ENCODE measurements at places on chromosomes 2 and 18.
A peak's percentile ranks its signal among the peaks of the same experiment; 100 is the strongest.

DNA sequence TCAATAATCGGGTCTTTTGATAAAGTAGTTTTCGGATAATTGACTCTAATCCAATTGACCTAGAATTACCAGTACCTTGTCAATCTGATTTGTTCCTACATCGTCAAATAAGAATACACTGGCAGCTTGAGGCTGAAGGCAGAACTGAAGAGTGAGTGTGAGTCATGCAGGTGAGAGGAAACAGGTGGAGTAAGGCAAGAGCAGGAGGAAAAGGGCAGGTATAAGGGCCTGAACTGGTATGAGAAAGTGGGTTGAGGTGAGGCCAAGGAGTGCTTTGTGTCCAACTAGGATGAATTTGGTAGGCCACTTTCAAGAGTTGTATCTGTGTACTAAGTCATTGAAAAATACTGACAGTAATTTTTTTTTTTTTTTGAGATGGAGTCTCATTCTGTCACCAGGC is 186.0 kb downstream of the ZNF385B start:
- DNase-seq = no peak

DNA sequence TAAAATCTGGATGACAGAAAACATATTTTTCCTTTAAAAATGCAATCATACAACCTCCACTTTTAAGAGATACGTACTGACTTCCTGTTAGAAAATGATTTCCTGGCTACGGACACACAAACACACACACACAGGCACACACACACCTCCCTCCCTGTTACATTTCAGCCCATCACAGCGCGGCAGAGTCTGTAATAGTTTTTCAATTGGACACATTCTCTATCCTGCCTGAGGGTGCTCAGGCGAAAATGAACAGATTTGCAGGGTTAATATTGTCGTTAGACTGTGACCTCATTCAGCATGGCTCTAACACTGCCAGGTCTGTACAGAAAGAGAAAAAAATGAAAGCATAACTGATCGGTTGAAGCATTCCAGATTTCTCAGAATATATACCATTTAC is 45.0 kb downstream of the KCTD1 start:
- DNase-seq = no peak

DNA sequence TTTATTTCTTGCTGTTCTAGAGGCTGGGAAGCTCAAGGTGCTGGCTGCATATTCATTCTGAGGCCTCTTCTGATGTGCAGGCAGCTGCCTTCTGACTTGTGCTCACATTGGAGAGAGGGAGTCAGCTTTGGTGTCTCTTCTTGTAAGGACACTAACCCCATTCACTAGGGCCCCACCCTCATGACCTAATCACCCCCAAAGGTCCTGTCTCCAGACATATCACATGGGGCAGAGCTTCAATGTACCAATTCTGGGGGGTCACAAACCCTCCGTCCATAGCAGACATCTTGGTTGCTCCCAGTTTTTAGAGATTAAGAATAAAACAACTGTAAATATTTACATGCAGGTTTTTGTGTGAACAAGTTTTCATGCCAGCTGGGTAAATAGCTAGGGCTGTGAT is 109.1 kb downstream of the RTP5 start:
- DNase-seq = no peak

- no peak for DNase-seq
These were observed 87.2 kb upstream of the SYT4 start for GRCh38 chr18:43364535-43364934.

DNA sequence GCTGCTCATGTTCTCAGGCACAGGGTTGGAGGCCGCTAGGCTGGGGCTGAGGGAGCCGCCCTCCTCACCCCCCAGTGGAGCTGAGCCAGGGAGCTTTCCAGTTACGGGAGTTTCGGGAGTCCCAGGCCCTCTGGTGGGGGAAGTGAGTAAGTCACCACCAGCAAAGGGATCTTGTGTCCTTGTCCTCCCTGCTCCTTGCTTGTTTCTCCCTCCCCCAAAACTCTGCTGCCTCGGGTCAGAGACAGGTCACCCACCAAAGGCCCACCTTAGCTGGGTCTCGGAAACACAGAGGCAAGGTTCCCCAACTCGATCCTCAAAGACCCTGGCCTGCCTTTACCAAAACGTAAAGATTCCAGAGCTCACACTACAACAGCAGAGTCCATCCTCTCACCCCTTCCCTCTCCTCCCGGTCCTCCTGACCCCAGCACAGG is 60.5 kb upstream of the POMC start:
- DNase-seq = peak; percentile 94

DNA sequence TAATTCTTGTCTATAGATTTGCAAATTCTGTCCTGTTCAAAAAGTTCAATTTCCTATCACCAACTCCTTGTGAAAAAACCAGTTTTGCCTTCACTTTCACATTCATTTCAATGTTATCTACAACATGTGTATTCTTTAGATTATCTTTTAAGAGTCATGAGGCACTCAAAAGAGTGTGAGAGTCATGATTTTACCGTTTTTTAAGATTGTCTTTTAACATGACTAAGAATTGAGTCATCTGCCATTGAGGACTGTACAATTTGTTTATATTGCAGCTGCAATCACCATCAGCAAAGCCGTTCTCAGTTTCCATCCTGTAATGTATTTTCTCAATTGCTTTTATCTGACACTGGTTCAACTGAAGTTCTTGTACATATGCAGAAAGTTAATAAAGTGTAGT is 275.8 kb downstream of the LNPK start:
- peak; percentile 22 for DNase-seq

Data from GM03348 (cell line).